ENCODE measurements at places on chromosomes 3 and 15.

- DNase-seq, result no peak
Observed at GRCh38 chr15:61064651-61065050, 164.5 kb downstream of the RORA start.

DNA sequence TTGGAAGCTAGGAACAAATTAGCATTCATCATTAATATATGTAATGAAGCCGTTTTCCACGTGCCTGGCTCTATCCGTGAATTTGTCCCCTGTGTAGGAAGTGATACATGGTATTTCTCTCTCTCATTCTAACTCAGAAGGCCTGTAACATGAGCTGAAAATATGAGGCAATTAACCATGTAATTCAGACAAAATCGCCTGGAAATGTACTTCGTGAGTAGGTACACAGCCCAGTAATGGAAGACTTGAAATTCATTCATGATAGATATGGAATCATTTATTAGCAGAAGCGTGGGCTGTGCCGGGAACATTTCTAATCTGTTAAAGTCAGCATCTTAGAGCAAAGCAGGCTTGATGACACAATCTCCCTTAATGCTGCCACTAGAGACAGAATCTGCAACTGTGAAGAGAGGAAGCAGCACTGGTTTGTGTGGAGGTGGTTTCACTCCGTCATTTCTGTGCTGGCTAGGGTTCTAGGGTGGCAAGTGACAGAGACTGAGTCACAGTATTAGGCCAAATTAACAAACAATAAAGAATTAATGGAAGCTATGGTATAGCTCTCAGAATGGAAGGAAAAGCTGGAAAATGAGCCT is 225.0 kb upstream of the PROK2 start:
- DNase-seq, result no peak

- peak; percentile 65 for DNase-seq
Observed at GRCh38 chr3:53083521-53083920, 37.6 kb upstream of the SFMBT1 start.

- no peak for DNase-seq
Observed at GRCh38 chr3:133734305-133734704, 11.9 kb upstream of the TF start.

- peak; percentile 0 for DNase-seq
Observed at GRCh38 chr15:100783760-100784492, 95.7 kb upstream of the ALDH1A3 start.

DNA sequence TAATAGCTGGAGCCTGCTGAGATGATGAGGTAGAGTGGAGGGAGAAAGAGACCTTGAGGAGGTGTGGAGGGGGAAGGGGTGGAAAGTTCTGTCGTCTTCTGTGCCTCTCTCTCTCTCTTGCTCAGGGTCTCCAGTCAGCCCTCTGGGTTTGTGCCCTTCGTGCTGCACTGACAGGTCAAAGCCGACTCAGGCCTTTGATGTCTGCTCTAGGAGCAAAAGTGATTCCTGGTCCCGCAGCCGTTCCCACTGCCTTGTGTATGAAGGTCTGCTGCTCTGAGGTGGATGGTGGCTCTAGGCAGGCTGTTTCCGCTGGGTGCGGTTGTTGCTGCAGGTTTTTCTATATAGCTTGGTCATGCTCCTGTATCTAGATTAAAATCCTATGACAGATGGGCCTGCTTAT is 89.4 kb downstream of the IGF1R start:
- DNase-seq, result no peak

DNA sequence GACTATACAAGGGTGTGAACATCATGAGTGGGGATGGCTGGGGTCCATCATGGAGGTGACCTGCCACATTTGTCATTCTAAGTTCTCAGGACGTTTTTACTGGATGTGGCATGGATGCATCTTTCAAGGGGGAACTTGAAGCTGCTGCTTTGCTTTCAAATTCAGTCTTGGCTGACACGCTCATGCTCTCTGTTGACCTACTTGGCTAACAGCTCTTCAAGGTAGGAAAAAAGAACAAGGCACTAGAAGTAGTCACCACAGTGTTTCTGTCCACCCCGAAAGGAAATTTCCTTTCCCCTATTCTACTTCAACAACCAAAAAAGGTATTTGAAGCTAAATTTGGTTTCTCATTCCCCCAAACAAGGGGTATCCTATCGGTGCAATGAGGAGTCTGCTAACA is 15.0 kb downstream of the STIMATE start:
- no peak for DNase-seq

DNA sequence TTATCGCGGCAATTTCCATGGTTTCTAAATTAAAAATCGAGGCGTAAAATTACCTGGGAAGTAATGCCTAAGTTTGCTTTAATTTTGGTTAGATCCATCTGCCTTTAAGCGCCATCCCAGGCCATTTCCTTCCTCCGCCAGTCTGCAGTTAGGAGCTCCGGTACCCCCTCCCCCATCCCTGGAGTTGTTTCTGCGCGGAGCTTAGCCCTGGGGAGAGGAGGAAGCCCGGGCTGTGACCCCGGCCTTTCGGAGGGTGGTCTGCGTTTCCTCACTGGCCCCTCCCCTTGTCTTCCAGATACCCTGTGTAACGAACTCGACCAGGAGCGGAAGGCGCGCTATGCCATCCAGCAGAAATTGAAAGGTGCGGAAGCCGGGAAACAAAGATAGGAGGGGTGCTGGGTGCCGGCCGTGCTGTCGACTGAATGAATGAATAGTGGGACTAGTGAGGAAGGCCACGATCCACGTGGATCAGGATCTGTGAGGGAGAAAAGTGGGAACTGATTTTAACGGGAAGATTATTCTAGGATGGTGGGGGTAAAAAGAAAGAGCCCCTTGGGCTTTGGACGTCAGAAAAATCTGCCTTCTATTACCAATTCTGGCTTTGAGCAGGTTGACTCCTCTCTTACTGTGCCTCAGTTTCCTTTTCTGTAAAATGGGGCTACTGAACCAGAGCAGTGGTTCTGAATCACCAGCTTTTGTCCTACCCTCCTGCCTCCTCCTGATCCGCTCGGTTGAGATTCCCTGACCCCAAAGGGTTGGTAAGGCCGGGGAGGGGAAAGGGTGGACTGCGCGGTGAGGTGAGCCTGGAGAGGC is 6.7 kb downstream of the RNU6-1 start:
- no peak for DNase-seq

GRCh38 chr15:25545017-25545416 is 106.2 kb upstream of the UBE3A start:
- DNase-seq, result peak; percentile 75

DNA sequence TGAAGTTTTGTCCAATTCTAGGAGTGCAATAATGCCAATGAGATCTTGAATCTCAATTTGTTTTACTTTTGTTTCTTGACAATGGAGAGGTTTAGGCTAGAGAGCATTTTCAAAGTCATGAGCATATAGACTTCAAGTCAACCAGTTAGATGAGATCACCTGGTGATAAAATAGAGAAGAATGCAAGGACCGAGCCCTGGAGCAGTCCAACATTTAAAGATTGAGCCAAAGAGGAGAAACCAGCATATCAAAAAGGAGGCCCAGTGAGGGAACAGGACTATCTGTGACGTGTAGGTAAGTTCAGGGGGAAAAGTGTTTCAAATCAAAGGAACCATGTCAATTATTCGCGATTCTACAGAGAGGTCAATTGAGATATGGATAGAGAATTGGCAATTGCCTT is 1.7 kb upstream of the PIAS1 start:
- no peak for DNase-seq

DNA sequence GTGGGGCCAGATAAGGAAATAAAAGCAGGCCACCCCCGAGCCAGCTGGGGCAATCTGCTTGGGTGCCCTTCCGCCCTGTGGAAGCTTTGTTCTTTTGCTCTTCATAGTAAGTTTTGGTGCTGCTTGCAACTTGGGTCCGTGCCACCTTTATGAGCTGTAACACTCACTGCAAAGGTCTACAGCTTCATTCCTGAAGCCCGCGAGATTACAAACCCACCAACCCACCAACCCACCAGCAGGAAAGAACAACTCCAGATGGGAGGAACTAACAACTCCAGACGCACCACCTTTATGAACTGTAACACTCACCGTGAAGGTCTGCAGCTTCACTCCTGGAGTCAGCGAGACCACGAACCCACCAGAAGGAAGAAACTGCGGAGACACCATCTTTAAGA is 84.2 kb upstream of the ARRDC4 start:
- no peak for DNase-seq

GRCh38 chr15:101618851-101619614 is 33.1 kb downstream of the TM2D3 start:
- DNase-seq, result no peak

GRCh38 chr3:194130807-194131589 is 5.0 kb upstream of the HES1 start:
- DNase-seq, result peak; percentile 76

DNA sequence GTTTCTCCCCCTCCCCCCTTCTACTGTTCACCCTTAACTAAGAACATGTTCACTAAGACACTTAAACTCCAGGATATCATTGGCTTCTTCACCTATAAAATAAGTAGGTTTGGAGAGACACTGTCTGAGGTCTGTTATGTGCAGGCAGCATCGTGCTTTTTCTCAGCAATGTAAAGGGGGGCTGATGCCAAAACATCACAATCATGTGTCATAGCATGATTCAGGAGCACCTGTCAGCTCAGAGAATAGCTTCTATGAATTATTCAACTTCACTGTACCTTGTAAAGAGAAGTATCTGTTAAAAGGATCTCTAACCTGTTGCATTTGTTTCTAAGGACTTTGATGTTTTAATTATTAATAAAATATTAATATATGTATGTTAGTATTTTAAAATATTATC is 211.4 kb upstream of the EPHA3 start:
- no peak for DNase-seq

- DNase-seq, result no peak
Observed at GRCh38 chr15:36964626-36965025, 135.7 kb downstream of the MEIS2 start.

DNA sequence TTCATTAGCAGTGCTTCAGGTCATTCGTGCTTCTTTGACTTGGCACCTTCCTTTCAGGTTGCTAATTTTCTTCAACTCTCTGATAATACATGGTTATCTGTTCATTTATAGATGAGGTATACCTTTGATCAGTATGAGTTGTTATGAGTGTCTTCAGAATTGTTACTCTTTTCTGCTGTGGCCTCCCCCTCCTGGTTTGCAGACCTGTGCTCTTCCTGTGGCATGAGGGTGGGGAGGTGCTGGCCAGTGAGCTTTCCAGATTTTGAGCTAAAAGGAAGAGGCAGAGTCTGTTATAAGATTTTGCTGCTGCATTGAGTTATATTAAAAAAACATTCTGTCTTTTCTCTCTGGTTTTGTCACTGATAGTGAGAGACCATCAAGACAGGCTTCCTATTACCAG is 30.8 kb upstream of the GOLGA6L9 start:
- DNase-seq, result no peak

DNA sequence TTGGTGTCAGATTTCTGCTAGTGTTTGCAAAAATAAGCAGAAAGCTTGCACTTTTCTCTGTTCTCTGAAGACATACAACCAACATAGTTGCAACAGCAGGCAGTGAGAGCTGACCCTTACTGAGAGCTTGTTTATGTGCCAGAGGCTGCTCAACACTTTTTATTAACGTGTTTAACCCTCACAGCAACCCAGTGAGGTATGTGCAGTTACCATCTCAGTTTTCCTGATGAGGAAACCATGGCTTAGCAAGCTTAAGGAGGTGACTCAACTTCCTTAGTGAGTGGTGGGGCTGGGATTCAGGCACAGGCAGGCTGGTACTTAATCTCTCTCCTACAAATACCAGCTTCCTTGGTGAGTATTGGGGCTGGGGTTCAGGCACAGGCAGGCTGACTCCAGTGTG is 158.1 kb upstream of the CTDSPL start:
- DNase-seq, result peak; percentile 38

DNA sequence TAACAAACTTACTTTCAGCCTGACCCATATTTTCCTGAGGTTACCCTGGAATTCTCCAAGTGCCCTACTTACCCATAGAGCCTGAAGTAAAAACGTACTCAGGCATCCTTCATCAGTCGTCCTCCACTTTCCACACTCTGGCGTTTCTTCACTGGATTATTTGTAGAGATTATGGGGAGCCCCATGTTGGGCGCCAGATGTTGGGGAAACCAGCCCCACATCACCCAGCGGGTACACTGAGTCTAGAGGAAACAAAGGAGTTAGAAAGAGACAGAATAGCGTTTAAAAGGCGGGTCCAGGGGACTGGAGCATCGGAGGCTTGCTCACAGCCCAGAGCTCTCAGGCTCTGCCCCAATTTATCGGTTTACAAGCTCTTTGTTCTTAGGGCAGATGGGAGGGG is 9.7 kb upstream of the SLC28A2 start:
- no peak for DNase-seq

DNA sequence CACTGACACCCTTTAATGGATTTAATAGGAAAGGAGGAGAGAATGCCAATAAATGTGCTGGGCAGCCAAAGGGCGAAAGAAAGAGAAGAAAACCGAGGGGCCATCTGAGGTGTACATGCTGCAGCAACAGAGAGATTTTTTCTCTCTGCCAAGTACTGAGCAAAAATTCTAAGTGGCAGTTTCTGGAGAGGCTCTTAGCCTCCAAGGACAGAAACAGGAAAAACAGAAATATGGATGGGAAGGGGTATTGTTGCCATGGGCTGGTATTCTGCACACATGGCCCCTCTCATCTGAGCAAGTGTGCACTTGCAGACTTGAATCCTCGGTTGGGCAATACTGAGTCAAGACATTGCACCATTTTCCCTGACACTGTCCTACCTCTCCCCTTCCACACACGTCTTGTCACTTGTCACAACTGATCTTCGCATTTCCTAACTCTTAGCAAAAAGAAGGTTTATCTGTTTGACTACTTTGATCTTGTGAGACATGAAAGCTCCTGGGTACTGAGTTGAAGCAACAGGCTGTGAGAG is 73.9 kb downstream of the PRICKLE2 start:
- DNase-seq, result no peak

DNA sequence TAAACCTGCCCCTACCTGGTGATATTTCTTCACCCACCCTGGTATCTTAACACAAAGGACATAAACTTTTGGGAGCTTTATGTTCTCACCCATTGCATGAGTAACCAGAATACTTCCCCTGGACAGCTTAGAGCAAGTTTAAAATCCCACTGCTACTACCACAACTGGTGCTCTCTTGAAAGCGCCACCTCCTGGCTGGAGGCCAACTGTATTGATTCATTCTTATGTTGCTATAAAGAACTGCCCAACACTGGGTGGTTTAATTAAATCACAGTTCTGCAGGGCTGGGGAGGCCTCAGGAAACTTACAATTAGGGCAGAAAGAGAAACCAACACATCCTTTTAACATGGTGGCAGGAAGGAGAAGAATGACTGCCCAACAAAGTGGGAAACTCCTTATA is 592.4 kb downstream of the EPHA3 start:
- DNase-seq, result no peak

- no peak for DNase-seq
Observed at GRCh38 chr3:88912294-88912877, 195.0 kb upstream of the EPHA3 start.

DNA sequence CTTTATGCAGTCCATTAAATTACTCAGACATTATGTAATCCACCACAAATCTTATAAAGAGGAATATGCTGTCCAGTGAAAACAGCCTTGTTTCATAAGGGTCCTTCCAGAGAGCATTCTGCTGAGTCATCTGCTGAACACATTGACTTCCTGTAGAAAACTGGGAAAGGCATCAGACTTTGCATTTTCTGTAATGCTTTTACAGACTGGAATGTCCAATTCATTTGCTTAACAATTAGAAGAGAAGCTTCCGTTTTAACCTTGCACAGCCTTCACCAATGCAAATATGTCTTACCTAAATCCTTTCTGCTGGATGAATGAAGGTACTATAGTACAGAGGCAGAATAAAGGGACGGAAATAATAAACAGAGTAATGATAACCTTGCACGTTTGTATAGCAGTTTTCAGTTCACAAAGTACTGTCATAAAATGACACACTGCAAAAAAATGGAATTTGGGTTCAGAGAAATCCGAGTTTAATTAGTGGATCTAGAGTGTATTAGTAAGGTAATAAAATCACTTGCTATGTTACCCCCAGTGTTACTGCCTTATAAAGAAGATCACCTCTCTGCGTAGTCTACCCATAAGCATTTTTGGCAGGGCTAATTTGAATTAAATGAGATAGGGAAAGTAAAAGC is 301.5 kb downstream of the PYDC2 start:
- peak; percentile 67 for DNase-seq
